ENCODE measurements at places on chromosomes 4 and X. TPM values are rescaled to one million over a fixed set of nuclear protein-coding genes. Genes with fewer than 3 reads are reported as not detected.

- DNase-seq, result no peak
Observed at GRCh38 chr4:3511187-3511586, 21.0 kb downstream of the LRPAP1 start.

DNA sequence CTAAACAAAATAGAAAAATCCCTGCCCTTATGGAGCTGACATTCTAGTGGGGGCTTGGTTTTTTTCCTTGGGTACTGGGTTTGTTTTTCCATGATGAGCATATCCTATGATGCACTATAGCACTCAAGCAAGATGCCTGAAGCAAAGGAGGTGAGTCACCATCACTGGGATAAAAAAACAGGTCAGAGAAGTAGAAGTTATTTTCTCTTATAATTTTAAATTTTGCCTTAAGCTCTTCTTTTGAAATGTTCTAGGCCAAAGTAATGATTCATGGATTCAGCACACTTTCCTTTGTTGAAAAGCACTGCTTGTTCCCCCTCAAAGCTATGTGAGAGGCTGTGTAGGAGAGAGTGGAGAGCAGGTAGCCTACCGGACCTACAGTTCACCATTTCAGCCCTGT lies 15.2 kb upstream of the CXCL2 start:
- DNase-seq, result no peak

DNA sequence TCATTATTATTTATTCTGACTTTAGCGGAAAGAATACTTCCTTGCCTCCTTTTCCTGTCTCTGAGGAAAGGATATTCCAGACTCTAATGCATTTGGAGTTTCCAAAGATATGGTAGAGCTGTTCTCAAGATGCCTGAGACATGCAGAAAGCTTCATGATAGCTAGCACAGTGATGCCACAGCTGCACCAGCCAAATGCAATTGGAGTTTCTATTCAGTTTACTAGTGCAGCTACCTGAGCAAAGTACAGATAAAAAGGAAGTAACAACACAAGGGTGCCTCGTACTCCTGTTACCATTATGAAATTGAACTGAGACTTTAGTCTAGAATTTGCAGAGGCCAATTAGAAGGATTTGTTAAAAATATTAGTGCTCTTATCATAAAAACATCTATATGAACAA lies 57.5 kb upstream of the PARM1 start:
- DNase-seq, result no peak

GRCh38 chrX:115266300-115266699 lies 23.2 kb upstream of the LUZP4 start:
- DNase-seq, result no peak

Gene C4orf51
- total RNA-seq, result not detected

Gene GCNA
- 3.7 TPM for total RNA-seq

DNA sequence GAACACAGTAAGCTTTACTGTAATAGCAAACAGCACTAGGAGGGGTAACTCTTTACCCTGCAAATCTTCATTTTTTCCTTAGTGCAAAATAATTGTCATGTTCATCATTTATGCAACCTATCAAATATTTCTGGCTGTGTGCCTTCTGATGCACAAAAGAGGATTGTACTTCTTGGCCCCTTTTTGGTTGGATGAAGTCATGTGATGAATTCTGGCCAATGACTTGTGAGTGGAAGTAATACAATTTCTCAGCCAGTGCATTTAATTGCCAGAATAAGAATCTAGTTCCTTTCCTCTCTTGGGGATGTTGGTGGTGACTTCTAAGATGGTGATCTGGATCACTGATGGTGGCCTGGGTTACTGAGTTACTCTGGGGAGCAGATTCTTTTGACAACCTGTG lies 37.0 kb upstream of the GATB start:
- DNase-seq, result no peak

Gene GLRA3
- not detected for total RNA-seq

Gene DUSP9
- total RNA-seq, result 1.9 TPM

DNA sequence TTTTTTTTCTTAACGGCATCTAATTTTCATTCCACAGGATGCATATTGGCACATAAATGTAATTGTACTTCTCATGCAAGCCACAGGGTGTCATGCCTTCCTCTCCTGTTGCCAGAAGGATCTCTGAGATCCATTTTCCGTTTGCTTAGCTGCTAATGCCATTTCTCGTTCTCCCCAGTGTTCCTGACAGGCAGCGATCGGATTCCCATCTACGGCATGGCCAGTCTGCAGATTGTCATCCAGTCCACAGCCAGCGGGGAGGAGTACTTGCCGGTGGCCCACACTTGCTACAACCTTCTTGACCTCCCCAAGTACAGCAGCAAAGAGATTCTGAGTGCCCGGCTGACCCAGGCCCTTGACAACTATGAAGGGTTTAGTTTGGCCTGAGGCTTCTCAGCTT lies 8.9 kb upstream of the NAP1L5 start:
- DNase-seq, result no peak

Gene CT45A10
- not detected for total RNA-seq

DNA sequence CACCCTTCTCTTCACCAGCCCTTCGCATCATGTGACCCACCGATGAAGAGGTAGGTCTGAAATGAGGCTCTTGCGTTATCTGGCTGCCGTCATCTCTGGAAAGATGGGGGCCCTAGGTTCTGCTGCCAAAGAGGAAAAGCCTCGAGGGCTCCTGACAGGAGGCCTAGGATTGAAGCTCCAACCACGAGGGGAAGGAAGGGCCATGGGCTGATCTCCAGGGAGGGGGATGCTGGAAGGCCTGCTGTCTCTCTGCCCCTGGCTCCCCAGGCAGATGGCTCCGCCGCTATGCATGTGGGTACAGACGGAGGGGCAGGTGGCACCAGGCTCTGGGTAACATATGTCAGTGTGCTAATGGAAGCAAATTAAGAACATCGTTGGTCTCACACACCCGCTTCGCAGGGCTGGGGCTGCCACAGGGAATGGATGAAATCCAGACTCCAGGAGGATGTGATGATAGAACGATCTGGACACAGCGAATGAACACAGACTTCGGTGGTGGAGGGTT lies 44.9 kb downstream of the AFAP1 start:
- no peak for DNase-seq

Gene TCEAL3
- 2.4 TPM for total RNA-seq

DNA sequence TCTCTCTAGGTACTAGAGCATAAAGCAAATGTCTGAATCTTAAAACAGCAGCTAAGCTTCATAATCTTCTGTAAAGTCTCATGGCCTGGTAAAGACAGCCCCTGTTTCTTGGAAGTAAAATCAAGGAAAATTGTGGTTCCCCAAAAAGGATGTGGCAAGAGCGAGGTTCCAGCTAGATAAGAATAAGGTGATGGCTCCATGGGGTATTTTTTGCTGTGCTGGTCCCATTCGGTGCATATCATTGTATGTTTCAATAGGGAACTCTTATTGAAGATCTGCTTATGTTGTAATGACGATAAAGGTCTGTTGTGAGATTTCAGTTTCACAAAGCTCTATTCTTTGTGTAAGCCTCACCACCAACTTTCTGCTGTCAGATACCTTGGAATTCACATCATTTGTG lies 316.9 kb upstream of the NOCT start:
- no peak for DNase-seq

DNA sequence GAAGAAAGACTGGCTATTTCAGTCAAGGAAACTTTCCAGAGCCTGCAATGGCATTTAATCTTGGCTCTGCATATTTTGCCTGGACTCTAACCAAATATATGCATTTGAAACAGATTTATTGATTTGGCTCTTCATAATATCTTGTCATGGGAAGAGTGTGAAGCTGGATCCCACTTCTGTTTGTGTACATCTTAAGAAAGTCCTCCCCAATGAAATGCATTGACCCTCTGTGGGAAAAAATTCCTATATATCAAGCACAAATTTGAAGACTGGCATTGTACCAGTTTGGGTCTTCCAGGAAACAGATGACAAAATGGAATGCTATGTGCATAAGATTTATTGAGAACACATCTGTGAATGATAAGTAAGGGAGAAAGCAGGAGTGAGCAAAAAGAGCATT lies 897.3 kb upstream of the TENM3 start:
- DNase-seq, result no peak

GRCh38 chr4:155948541-155948940 lies 5.1 kb downstream of the CTSO start:
- no peak for DNase-seq

Gene RHOXF2B
- total RNA-seq, result not detected

DNA sequence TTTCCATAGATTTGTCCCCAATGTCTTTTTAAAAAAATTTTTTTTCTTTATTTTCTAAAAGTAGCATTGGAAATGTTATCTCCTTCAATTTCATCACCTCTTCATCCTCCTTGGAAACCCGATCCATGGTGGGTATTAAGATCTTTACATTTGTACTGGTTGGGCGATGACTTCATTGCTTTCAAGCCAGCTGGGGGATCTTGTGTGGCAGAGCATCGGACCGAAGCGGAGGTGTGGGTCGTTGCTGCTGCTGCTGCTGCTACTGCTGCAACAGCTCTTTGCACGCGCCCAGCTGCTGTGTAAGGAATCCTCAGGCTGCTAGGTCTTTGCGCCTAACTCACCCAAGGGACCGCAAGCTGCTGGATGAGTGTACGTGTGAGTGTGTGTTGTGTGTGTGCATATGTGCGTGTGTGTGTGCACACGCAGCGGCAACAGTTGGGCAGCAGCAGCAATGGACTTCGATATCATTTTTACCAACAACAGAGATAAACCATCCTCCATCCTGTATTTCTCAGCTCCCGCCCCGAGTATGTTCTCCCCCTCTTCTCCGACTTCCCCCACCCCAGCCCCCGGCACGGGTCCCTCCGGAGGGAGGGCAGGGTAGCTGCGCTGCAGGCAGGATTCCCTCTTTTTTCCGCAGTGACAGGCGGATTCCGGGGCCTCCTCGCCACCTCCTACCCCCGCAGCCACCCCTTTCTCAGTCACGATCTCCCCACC lies 768 bp upstream of the CDKL5 start:
- no peak for DNase-seq

DNA sequence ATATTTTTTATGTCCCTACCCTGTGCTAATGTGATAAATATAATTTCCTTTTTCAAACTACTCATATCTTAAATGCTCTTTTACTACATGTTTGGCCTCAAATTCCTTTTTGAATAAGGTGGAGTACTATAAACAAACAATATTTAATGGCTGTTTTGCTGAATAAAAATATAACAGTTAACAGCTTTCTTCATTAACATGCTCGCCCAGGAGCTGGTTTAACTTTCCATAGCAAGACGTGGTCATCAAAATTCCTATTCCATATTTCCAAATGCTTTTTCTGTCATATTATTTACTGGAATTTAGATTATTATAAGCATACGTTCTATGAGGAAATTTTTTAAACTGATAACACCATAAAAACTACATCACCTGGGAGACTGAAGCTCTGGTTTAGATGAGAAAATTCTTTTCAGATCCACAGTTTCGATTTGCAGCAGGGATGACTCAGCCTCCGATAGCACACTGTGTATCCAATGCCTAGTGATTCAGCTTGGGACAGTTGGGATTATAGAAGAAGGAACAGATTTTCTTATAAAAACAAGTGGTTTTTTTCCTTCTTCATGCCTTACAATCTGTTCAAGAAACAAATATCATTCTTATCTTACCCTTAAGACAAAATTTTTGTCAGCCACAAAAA lies 129.1 kb downstream of the FBXO8 start:
- DNase-seq, result no peak

DNA sequence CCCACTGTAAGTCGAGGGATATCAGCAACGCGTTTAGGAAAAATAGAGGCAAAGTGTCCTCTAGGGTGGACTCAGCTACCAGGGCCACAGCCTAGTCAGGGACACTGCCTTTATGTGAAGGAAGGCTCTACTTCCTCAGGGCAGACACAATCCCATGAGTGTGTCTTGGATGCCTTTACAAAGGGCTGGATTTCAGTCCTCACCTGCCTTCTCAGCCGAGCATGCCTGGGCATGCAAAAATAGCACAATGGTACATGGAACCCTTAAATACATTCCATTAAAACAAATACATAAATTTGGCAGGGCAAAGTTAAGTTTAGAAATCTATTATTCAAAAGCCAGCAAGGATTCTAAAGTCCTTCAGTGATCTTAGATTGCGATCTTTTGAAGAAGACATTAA lies 51.1 kb downstream of the DMD start:
- DNase-seq, result no peak

- DNase-seq, result no peak
Observed at GRCh38 chrX:41209853-41210252, 124.1 kb upstream of the DDX3X start.

Gene CBR4
- total RNA-seq, result 16.7 TPM

GRCh38 chrX:10769195-10769594 lies 148.8 kb upstream of the MID1 start:
- no peak for DNase-seq

DNA sequence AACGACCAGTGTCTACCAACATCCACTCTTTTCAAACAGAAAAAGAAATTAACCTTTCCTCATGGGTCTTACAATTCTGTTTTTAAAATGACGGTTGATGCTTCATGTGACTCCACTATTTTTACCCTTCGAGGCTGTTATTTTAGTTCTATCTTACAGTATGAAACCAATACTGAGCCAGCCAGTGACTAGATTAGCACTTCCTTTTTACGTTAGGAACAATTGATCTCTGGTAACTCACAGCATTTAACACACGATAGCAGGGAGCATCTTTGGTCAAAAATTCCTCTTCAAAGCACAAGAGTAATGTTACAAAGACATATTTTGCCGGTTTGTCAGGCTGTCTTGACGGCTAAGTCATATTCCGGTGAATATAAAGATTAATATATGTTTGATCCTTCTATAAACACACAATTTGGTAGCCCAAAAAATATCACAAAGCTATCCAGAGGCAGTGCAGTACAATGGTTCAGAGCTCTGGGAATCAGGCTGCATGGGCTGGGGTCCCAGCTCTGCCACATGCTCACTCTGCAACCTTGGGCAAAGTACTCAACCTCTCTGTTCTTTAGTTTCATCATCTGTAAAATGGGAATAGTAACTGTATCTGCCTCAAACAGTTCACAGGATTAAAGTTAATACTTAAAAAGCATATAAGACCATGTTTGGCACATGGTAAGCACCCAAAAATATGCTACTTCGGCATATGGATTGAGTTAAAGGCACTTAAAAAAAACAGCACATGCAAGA lies 62.9 kb upstream of the TXK start:
- DNase-seq, result no peak

DNA sequence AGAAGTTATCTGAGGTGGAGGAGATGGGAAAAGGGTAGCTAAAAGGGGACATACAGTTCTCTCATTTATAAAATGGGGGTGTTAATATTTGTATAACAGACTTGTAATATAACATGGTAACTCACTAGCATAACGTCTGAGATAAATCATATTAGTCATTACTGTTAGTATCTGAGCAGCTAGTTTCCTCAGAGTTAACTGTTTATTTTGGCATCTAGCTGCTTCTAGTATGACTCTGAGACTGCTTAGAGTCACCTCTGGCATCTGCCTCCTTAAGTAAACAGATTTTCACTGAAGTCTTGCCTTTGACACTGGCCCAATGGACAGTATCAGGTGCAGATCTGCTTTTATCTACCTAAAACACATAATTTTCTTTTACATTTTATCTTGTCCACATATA lies 58.1 kb downstream of the SLC30A9 start:
- DNase-seq, result no peak

DNA sequence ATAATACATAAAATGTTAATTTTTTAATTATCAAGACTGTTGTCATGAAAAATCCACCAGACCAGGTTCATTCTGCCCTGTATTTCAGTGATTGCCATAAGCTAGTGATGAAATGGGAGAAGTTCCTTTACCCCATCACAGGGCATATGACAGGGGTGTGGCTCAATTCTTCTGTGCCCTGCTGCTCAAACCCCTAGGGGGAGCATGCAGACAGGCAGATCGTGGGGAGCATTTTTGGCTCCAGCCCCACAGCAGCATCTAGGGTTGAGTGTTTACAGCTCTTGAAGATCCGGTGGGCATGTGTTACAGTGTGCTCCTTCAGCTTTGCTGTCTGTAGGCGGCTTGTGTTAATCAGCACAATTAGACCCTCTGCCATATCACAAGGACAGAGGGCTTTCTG lies 700.7 kb downstream of the PCDH18 start:
- no peak for DNase-seq

- DNase-seq, result no peak
Observed at GRCh38 chrX:27815209-27815608, 7.4 kb downstream of the MAGEB10 start.

All from liver (tissue), 10 donors.